8988T (cell line): ENCODE measurements at places on chromosomes 7 and 10.

DNA sequence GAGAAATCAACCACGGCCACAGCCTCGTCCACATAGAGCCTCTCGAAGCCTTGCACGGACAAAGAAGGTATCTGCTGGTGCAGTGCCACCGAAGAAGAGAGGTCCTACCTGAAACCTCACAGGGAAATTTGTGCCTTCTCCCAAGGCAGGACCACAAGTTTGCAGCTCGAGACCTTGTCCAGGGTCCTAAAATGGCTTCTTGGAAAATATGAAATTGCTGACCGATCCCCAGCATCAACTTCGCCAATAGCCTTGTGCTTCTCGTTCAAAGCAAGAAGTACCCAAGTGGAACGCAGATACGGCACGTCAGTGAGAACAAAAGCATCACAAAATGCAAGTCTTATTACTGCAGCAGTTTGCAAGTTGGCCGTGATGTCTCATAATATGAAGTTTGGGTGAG, 24.6 kb downstream of the PTPRN2 start:
- no peak for DNase-seq

DNA sequence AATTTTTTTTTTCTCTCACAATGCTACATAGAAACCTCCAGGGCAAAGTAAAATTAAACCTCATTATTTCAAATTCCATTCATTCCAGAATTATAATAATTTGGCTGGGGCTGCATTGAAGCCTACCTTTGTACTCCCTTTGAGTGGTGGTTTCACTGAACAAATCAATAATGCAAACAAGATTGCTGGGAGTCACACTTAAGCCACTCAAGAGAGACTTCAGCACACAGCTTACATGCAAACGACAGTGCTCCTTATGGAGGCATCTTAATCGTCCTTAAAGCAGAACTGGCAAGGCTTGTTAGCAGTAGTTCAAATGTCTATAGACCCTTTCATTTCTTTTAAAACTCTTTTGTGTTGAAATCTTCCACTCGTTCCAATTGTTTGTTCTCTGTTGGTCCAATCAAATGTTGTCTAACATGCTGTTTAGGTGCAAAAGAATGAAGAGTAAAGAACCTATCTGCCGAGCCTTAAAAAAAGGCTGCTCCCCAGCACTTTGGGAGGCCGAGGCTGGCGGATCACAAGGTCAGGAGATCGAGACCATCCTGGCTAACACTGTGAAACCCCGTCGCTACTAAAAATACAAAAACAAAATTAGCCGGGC, 294.9 kb downstream of the FGFR2 start:
- DNase-seq = no peak

GRCh38 chr10:121043124-121043849, 192.1 kb downstream of the WDR11 start:
- no peak for DNase-seq

GRCh38 chr7:106050002-106050745, 61.9 kb downstream of the SYPL1 start:
- DNase-seq = no peak

GRCh38 chr7:54180796-54181195, 361.4 kb upstream of the VSTM2A start:
- DNase-seq = no peak

DNA sequence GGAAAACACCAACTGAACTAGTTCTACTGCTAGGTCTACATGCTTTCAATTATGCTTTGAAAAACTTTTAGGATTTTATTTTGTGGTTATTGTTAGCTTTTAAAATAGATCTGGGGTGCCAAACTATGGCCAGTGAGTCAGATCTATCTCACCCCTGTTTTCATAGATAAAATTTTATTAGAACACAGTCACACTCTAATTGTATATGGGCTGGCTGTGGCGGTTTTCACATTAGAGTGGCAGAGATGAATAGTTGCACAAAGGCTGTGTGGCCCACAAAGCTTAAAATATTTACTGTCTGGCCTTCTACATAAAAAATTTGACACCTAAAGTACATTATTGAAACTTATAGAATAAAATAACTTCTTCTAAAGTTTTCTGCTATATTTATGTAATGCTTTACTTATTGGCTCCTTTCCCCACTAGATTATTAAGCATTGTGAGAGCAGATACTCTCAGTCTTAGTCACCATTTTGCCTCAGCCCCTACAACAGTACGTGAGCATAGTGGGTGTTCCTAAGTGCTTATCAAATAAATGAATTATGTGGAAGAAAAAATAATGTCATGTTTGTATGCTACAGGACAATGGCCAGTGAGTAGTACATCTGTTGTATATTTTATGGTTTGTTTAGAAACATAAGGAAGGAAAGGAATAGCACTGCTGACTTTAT, 5.4 kb upstream of the SUV39H2 start:
- DNase-seq = no peak

- no peak for DNase-seq
These were observed 489.8 kb downstream of the TYW1 start for GRCh38 chr7:67486401-67486800.

DNA sequence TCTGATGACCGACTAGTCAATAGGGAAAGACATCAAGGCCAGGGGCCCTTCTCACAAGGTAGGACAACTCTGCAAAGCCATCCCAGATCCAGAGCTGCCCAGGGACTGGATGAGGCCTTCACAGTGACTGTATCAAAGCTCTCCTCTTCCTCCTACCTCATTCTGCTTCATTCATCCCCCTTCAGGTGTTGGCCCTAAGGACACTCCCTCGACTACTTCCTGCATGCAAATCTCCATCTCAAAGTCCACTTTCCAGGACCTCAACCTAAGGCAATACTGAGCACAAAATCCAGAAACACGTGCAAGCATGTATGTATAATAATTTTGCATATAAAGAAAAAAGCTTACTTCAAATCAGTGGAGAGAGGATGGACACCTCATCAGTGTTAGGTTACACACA, 25.1 kb downstream of the DPY19L1 start:
- DNase-seq = no peak

GRCh38 chr7:46513447-46513848, 592.4 kb upstream of the IGFBP3 start:
- no peak for DNase-seq

GRCh38 chr7:112422842-112423496, 27.3 kb upstream of the IFRD1 start:
- DNase-seq = no peak

- peak; percentile 54 for DNase-seq
These were observed 882 bp downstream of the DLX6 start for GRCh38 chr7:97006055-97006815.

DNA sequence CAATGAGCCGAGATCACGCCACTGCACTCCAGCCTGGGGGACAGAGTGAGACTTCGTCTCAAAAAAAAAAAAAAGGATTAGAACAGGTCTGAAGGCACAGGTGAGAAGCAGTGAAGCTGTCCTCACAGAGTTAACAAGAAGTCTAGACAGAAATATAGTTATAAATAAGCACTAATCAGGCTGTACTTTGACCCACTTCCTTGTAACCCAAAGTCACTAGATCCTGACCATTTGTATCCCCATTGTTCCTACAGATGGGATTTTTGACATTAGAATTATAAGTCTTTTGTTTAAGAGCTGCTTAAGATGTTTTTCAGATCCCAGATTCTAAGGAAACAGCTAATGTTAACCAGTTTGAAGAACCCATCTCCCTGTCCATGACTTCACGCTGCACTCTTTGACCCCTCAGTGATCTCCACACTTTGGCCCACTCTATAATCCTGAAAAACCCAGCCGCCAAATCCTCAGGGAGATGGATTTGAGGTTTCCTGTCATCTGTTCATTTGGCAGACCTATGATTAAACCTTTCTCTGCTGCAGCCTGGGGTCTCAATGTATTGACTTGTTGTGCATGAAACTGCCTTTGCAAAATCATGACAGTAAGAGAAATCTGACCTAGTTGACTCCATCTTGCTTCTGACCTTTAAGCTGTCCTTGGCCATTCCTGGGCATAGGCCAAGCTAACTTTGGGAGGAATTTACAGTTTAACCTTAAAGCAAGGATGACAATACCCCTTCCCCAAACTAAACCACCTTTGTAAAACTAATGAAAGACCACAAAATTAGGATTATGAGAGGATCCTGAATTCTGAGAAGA, 11.4 kb downstream of the SSMEM1 start:
- no peak for DNase-seq

DNA sequence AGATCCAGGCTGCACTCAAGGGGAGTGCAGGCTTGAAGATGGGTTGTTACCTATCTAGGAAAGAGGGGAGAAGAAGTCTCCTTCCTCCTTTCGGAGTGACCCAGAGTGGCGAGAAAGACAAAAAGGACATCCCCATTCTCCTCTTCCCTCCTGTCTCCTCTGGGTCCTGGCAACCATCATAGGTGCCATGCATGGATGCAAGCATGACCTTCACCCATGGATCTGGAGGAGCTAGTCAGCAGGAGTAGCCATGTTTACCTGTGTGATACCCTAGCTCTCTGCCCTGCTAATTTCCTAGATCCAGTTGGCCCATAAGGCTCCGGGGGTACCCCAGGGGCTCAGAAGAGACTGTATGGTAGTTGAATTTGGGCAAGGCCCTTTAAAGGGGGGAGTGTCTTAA, 17.2 kb upstream of the CROT start:
- DNase-seq = no peak

GRCh38 chr7:140326116-140326928, 72.0 kb downstream of the SLC37A3 start:
- DNase-seq = peak; percentile 46

DNA sequence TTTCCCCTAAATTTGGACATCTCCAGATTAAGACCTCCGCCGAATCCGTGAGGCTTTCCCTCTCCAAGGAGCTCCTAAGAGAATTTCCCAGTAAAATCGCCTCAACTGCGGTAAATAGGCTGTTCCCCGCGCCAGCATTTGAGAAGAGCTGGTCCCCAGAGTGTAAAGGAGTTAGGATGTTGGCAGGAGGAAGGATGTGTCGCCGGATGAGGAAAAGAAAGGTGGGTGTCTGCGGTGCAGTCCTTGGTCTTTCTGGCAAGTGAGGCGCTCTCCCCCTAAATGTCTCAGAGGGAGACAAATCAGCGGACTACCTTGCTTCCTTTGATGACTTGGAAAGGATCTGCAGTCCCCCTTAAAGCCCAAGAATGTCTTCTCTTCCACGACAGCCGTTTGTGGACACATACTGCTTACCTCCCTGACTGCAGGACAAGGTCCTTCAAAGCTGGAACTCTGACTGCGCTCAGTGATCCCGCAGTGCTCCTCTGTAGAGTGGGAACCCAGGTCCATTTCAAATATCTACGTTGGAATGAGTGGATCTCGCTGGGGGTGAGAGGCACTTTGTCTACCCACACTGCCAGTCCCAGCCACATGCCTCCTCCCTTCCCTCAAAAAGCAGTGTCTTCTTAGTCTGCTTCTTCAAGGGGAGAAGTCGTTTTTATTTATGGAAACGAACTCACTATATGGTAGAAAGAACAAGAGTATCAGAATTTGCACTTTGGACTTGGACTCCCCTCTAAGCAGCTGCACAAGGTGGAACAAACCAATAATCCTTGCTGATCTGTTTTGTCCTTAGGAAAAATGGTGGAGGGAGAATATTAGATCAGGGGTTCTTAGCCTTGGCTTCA, 1.1 kb upstream of the DLG5 start:
- DNase-seq = no peak

DNA sequence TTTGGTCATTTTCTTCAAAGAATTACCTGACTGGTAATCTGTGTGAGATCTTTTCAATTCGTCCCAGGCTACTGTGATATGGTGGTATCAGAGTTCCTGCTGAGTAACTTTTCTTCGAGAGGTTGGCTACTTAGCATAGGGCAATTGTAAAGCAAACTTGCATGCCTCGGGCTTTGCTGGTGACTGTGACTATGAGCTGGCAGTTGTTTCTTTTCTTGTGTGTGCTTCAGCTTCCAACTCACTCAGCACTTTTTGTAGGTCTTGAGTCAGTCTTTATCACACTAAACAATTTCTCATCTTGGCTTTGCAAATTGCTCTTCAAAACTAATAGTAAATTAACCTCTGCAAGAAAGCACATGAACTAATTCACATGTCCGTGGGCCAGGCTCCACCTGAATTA, 44.3 kb downstream of the PRR15 start:
- DNase-seq = no peak

DNA sequence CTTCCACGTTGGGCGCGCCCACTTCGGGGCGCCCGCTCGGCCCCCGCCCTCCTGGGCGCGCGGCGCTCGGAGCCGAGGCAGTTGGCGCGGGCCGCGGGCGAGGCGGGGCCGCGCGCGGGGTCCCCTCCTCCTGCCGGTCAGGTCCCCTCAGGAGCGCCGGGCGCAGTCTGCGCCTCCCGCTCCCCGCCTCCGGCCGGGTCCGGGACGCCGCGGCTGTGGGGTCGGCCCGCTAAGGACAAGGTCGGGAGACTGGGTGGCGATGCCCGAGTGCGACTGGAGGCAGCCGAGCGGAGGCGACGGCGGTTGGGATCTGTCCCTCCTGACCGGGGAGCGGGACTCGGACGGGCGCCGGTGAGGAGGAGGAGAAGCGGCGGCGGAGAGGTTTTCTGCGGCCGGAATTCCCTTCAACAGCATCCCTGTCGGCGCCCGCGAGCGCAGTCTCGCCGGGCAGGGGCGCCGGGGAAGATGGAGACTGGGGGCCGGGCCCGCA, at the start of gene ATRNL1:
Gene ATRNL1, plus strand, starts transcription at position 80 of the 490 bp plus-strand sequence. Its CDS starts 386 bp downstream, at position 466.
- peak; percentile 63 for DNase-seq

DNA sequence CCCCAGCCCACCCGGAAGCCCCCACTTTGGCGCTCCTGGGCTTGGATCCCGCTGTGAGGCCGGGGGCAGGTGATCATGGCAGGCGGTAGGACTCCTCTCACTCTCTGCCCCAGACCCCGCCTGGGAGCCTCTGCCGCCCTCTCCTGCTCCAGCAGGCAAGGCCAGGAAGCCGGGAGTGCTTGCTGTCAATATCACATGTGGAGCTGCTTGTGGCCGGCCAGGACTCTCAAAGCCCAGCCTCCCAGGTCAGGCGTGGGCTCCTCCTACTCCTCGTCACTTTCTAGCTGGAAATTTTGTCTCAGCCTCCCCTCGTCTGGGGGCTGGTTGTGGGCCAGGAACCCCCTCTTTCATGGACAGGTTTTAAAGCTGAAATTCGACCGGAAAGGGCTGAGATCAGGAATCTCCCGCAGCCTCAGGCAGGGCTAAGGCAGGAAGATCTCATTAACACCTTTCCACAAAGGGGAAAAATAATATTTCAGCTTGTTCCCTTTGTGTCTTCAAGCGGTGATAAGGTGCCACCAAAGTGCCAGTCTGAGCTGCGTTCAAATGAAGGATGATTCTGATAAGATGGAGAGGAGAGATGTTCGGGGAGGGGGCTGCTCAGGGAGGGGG, 273.6 kb upstream of the PODXL start:
- no peak for DNase-seq

- DNase-seq = no peak
These were observed 202.2 kb downstream of the IPMK start for GRCh38 chr10:58065529-58065815.

DNA sequence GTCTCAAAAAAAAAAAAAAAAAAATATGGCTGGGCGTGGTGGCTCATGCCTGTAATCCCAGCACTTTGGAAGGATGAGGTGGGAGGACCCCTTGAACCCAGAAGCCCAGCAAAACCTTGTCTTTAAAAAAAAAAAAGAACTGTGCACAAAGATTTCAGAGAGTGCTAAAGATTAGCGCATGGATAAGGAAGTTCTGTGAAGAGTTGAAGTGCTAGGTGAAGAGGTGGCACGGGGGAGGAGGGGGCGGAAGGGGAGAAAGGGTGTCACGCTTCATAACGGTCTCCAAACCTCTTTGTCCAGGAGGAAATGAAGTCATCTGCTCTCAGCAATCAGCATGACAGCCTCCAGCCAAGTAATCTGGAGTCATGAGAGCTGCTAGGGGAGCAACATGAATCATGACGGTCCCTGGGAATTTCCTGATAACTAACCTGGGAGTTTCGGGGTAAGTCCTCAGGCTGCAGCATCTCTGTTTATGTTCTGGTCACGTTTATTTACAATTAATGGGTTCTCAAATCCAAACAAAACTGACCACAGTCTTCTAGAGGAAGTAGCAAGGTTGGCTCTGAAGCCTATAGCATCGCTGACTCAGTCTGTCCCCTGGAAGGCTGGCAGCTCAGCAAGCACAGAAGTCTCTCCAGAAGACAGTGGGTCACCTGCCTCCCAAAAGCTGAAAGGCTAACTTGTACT, 1.9 kb upstream of the PLAU start:
- no peak for DNase-seq
